ENCODE measurements at places on chromosomes 12 and 14.

DNA sequence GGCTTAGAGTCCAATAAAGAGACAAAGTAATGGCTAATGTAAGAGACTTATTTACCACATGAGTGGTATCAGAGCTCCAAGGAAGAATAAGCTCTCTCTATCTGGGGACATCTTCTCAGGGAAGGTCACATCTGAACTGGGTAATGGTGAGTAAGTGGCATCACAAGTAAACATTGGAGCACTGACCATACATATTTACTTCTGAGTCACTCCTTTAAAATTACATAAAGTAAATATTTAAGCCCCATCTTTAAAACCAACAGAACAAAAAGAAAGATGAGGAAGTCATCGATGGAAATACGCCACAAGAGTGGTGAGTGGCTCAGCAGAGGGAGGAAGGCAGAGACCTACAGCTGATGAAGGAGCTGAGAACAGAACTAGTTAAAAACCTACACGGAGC lies 159.9 kb downstream of the DUSP6 start:
- no peak for DNase-seq

DNA sequence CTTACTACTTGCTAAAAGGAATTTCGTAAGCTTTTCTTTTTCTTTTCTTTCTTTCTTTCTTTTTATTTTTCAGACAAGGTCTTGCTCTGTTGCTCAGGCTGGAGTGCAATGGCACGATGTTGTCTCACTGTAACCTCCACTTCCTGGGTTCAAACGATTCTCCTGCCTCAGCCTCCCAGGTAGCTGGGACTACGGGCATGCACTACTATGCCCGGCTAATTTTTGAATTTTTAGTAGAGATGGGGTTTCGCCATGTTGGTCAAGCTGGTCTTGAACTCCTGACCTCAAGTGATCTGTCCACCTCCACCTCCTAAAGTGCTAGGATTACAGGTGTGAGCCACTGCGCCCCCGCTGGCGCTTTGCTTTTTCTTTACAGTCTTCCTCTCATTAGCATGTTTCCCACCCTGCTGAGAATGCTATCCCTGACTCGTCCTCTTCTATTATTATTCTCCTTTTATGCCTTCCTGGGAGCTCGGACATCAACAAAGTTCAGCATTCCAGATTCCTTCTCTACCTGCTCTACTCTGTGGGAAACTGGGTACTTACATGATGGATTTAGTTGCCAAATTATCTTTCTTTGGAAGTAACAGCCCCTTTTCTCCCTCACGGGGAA lies 3.1 kb downstream of the MTHFD1 start:
- DNase-seq, result no peak

DNA sequence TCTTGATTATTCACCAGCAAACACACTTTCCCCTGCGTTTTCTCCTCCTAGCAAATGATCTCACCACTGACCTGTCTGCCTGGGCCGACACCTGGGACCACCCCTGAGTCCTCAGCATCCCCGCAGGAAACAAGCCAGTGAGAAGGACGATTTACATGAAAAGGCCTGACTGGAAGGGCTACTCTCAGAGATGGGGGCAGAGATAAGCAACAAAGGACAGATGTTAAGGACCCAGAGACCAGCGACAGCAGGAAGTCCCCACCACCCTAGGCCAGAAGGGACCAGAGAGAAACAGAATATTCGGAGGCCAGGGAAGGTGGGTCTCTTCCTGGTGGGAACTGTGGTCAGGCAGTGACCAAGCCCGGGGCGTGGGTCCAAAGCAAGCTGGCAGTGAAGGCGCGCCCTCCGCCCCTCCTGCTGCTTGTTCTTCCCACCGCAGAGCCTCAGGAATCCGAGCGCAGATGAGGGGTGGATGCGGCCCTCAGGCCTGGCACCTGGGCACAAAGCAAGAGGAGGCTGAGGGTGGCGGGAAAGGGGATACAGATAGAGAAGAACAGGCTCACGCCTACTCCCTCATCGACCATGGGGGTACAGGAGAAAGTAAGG lies 55.8 kb downstream of the STX2 start:
- DNase-seq, result no peak

- DNase-seq, result no peak
Measured at GRCh38 chr14:22403296-22403695, 185.7 kb downstream of the DAD1 start.

DNA sequence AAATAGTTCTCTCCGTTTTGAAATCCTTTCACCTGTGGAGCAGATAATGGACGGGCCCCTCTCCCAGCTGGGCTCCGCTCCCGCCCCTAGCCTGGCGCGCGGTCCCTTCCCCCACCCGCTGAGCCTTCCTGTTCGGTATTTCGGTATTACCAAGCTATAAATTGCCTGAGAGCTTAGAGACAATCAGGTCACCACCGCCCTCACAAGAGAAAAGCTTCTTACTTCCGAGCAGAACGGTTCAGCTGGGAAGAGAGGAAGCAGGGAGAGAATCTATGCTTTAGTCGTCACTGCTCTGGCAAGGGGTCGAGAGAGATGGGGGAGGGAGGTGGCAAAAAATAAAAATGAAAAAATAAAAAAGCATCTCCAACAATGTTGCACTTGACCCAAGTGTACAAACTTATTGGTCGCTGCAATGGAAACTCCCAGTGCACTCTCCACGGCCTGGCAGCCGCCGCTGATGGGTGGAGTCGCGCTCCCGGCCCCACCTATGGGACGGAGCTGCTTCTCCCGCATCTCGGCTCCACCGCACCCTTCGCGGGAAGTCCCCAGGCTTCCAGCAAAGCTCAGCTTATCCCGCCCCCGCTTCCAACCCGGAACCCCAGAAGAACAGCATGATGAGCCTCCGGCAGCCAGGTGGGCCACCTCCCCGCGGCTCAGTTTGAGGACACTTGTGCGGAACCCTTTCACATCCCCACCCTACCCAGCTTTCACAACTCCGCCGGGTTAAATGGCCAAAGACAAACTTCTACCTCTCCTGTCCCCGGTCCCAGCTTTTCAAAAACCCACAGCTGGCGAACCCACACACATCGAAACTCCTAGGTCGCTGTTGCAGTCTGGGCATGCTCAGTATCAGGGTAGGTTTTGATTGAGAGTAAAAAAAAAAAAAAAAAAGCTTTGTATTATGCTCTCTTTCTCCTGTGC lies 832 bp upstream of the SYT1 start:
- no peak for DNase-seq

DNA sequence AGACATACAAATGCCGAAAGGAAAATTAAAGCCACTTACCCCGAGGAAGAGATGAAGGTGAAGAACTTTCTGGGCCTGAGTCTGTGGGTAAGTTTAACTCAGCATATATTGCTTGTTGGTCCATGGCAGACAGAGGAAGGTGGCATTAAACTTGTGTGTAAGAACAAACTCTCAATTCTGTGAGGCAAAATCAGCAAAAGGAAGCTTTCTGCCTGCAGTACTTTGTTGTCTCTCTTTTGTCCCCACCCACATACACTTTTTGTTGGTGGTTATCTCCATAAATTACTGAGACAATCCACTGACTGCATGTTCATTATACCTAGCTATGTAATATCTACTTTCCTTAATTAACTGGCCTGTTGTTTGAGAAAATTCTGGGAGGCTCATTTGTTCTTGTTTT lies at the start of gene KLRB1:
Gene KLRB1 (minus strand): TSS at position 201 of the 400 bp plus-strand sequence. CDS start 77 bp downstream, at position 124.
- DNase-seq, result no peak

- no peak for DNase-seq
Measured at GRCh38 chr12:30019366-30020140, 235.8 kb upstream of the TMTC1 start.

DNA sequence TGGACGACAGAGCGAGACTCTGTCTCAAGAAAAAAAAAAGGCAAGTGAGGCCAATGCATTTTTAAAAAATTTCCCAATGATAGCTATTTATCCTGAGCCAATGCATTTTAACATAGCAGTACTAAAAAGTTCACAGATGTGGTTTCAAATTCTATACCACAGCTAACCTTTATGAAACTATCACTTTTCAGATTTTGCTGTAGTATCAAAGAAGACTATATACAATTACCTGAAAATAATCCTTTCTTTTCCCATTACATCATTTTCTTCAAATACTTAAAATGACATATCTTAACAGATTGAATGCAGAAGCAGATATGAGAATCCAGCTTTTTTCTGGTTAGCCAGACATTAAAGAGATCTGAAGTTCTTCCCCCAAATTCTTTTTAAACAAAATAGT lies 13.2 kb downstream of the ATF7 start:
- DNase-seq, result no peak
